ENCODE measurements at places on chromosomes 3 and 15.

GRCh38 chr3:67447393-67447792 lies 207.0 kb downstream of the SUCLG2 start:
- DNase-seq, result no peak

- no peak for DNase-seq
Observed at GRCh38 chr15:37888356-37888755, 46.1 kb upstream of the TMCO5A start.

DNA sequence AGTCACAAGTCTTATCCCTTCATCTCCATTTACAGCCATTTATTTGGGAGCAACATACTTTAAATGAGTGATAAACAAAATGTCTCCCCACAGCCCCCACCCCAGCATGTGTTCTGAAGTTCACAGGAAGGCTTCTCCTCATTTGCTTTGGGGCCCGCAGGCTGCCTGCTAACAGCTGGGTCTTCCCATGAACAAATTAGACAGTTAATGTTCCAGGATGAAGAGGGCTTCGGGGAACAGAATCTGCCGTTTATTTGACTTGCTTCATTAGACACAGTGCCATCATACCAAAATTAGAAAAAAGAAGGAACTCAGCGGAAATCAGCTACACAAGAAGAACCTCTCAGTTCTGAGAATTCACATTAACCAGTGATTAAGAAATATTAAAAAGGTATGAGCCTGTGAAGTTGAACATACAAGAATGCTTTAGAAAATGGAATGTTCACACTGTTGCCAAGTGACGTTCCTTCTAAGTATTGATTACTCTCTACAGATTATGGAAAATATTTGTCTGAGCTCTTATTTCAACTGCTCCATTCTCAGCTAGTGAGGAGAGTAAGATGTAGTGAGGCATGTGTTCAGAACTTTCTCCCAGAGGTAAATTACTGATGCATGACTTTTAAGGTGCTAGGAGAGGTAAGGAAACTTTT lies 107.5 kb upstream of the THBS1 start:
- no peak for DNase-seq

DNA sequence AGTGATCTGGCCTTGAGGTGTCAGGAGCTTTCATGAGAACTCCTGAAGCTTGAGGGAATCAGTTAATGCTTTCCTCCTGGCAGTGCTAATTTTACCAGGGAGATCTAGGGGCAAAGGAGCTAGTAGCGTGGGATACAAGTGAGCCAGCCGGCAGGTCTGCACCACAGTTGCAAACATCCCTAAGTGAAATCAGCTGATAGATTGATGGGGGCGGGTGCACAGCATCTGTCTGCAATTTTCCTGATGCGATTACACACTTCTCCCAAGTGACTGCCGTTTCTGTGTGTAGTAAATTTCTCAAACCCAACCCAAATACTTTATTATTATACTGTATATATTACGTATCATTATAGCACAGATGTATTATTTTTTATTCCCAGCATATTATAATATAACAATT lies 304.5 kb downstream of the AGBL1 start:
- DNase-seq, result no peak

DNA sequence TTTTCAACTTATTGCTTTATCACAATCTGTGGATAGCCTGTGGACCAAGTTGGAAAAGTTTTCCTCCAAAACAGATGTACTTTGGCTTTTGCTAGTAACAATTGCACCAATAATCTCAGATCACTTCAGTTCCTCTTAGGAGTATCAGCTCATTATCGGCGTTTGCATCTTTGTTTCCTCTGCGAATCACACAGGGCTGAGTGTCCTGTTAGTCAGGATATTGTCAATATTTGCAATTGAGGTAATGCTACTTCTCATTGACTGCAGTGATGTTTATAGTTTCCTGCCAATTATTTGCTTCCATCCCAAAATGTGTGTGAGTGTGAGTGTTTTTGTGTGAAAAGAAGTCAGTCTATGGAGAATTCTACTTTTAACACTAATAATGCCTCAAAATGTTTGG lies 545.0 kb downstream of the SI start:
- peak; percentile 9 for DNase-seq

DNA sequence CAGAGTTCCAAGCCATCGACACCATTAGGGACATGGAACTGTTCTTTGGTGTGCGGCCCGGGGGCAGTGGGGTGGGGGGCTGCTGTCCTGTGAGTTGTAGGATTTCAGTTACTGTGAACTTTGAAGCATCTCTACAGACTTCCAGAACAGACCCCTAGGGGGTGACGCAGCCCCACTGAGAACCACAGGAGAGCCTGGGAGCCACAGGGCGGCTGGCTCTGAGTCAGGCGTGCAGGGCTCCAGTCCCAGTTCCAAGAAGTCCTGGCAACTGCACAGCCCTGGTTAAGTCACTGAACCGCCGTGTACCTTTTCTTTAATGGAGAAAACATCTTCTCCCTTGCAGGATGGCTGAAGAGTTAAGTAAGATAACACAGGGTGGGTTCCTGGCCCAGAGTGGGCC lies 23.5 kb upstream of the LRTM1 start:
- peak; percentile 1 for DNase-seq

GRCh38 chr15:49423901-49424550 lies 984 bp downstream of the FGF7 start:
- DNase-seq, result no peak

DNA sequence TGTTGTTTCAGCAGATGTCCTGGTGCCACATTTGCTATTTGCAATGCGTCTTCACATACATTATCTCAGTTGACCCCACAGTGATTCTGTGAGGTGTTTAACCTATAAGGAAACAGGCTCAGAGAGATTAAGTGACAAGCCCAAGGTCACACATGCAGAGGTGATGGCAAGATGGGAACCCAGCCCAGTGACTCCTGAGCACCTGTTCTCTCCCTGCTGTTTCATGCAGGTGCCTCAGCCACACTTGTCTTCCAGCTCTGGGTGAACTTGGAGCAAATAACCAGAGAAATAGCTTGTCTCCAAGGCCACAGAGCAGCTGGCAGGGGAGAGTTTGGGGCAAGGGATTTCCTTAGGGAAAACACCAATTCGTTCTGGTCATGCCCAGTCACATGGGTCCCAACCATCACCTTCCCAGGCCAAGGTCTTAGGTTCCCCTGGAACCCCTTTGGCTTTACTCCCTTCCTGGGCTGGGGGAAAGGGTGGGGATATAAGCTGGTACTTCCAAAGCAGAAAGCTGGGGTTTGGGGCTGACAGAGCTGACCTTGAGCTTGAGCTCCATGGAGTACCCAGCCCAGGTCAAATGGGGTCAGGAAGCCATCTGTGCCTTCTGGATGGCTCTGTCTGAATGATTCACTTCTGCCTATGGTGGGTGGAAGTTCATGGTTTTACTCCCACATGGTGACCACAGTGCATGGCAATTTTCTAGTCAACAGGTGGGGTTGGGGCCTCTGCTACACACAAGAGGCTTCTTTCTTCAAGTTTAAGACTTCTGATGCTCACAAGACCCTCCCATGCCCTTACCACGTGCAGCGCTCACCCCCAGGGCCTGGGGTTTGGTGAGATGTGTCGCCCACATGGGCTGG lies 22.4 kb downstream of the LIPC start:
- DNase-seq, result no peak

DNA sequence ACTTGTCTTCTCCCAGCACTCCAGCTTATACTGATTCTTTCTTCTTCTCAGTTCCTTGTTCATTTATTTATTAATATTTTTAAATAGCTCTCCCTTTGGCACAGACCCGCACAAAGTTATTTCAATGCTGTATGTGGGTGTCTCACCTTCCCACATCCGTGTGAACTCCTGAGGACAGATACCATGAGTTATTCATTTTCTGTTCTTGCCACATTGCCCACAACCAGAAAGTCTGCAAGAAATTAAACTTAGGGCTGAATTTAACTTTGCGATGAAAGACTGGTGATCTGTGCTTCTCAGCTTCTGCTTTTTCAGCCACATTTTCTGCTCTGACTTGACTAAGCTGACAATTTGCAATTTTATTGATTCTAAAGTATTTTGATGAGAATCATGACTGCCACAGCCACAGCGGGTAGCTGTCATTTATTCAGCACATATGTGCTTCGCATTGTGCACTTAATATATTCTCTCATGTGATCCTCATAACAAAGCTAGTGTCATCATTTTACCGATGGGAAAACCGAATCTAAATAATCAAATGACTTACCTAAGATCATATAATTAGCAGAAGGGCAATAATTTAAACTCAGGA lies 569.8 kb downstream of the EDEM1 start:
- no peak for DNase-seq
